ENCODE measurements at places on chromosomes 13 and 19.

DNA sequence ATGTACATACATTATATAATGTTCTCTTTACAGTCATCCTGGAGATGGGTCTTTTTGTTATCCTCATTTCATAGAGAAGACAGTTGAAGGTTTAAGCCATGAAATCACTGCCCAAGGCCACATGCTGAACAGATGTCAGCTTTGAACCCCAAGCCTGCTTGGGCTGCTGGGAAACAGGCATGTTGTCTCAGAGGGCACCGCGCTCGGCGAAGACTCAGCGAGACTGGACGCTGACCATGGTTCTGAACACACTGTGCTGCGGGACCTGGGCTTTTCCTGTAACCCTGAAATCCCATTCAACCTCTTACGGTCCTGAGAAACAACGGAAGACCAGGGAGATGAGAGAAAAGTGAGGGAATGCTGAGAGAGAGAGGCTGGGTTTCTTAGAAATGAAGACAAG lies 27.3 kb downstream of the LRFN3 start:
- peak; percentile 16 for DNase-seq

DNA sequence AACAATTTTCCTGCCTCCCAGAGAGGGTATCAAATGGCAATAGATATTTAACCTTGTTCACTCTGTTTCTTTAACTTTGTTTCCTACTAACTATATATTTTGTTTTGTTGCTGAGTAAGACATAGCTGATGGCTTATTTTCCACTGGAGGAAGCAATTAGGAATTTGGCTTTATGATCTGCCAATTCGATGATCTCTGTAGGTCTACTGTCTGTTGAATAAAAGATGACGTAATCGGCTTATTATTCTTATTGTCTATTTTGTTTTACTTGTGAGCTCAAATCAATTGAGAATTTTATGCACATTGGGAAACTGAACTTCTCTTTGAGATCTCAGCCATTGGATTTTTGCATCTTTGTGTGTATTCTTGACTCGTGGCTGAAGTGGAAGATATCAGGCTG lies 862.6 kb downstream of the EFNB2 start:
- no peak for DNase-seq

DNA sequence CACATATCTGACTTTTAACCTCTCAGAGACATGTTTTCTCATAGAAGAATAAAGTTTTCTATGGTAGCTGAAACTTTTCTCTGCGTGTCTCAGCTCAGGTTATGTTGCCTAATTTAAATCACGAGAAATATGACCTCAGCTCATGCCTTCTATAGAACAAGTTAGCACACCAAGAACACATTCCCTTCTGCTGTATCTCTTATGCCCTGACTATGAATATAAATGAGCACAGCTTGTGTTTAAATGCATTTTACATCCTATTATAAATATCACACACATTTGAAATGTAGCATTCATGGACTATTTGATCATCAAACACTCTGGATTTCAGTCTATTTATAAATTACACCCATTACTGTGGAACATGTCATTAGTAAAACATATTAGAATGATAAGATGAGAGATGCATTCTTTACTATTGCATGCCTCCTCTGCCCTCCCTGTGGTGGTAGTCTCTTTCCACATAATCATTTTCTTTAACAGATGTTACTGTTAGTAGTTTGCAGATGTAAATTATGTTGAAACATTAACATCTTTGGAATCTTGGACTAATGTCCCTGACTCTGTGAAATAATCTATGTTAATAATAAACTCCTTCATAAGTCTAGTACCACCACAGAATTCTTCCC lies 2044.9 kb upstream of the PCDH20 start:
- DNase-seq = no peak

- peak; percentile 68 for DNase-seq
Measured at GRCh38 chr13:102555914-102556553, 40.8 kb upstream of the TPP2 start.

GRCh38 chr19:15304140-15304705 lies 28.1 kb downstream of the BRD4 start:
- no peak for DNase-seq

DNA sequence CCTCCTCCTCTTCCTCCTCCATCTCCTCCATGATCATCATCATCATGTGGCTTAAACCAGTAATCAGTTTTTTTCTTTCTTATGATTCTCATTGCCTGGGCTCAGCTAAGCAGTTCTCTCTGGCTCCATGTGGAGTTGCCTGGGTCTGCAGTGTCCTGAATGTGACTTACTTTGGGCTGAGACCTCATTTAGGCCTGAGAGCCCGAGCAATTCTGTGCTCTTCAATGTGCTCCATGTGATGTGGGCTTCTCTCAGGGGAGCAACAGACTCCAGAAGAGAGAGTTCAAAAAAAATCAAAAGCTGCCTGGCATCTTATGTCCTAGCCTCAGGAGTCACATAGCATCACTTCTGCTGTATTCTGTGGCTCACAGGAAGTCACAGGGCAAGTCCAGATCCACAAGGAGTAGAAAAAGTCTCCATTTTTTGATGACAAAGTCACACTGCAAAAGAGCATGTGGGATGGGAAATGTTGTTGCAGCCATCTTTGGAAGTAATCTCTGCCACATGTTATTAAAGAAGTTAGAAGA lies 128.7 kb downstream of the MAB21L1 start:
- DNase-seq = no peak

GRCh38 chr19:5993201-5993600 lies 15.3 kb upstream of the RANBP3 start:
- DNase-seq = no peak

DNA sequence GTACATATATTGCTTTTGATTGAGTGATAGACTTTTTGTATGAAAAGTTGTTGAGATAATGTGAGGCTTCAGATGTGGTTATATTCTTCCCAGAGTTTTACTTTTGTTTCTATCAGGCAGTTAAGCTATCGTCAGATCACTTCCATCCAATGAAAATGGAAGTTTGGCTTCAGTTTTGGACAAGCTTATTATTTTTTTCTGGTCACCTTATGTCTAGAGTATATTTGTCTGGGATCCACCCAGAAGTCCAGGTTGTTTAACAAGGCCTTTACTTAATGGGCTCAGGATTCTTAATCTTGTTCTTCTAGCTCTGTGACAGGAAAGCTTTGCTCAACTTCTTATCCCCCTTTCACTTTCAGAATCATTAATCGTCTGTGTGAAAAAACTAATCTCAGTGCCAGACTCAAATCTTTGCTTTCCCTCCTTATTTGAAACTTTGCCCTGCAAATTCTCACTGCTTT lies 150.9 kb downstream of the PDS5B start:
- DNase-seq = peak; percentile 13

- no peak for DNase-seq
Measured at GRCh38 chr19:54952591-54953344, 5.4 kb upstream of the NLRP7 start.

GRCh38 chr19:17001603-17002183 lies 24.9 kb downstream of the CPAMD8 start:
- no peak for DNase-seq

DNA sequence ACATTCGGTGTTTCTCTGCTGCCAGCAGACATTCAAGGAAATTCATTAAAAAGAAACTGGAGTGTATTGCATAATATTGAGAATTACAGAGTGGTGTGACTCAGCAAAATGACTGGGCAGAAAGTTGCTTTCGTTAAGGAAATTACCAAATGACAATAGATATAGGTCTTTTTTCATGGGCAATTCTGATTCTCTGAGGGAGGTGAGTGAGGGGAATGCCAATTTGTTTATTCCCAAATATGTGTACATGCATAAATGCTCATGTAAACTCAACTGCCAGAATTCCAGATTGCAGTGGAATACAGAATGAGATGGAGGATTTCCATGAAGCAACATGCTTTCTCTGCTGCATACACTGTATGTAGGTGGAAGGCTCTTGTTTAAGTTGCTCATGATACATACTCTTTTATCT lies 1730.1 kb downstream of the SLITRK5 start:
- peak; percentile 78 for DNase-seq

GRCh38 chr13:42740753-42741152 lies 40.6 kb upstream of the FAM216B start:
- no peak for DNase-seq

GRCh38 chr13:71218960-71219359 lies 648.0 kb downstream of the DACH1 start:
- no peak for DNase-seq

DNA sequence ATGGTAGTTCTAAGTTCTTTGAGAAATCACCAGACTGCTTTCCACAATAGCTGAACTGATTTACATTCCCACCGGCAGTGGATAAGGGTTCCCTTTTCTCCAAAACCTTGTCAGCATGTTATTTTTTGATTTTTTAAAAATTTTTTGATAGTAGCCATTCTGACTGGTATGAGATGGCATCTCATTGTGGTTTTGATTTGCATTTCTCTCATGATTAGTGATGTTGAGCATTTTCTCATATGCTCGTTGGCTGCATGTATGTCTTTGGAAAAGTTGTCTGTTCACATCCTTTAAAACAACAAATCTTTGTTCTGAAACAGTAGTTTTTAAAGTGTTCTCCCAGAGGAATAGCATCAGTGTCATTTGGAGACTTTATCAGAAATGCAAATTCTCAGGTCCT lies 77.5 kb upstream of the POMP start:
- no peak for DNase-seq

DNA sequence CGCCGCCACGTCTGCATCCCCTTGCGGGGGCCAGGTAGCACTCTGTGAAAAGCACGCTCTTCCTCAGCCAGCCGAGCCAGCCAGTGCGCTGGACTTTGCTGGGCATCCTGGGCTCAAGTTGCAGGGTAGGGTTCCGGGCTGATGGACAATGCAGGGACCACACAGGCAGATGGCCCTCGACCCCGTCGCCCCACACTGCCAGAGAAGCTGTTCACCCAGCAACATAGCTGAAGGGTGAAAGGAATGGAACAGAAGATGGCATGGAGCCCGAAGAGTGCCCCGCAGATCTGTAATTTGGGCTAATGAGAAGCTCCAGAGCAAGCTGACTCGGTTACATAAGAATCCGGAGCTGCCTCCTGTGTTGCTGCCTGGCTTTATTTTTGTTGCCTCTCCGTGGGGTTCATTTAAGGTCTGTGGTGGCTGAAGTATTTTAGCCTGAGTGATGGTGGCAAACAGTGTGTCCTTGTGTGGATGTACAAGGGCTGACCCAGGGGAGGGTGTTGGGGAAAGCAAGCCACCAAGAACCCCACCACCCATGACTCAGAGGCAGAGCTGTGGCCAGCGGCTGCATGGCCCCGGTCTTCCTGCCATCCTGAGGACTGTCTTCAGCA lies 105.8 kb downstream of the SOX1 start:
- DNase-seq = no peak

- DNase-seq = peak; percentile 31
Measured at GRCh38 chr13:79987761-79988160, 353.2 kb downstream of the SPRY2 start.

GRCh38 chr13:42394361-42394708 lies 122.4 kb downstream of the AKAP11 start:
- DNase-seq = no peak

- peak; percentile 26 for DNase-seq
Measured at GRCh38 chr13:42218576-42218975, 53.4 kb upstream of the AKAP11 start.

DNA sequence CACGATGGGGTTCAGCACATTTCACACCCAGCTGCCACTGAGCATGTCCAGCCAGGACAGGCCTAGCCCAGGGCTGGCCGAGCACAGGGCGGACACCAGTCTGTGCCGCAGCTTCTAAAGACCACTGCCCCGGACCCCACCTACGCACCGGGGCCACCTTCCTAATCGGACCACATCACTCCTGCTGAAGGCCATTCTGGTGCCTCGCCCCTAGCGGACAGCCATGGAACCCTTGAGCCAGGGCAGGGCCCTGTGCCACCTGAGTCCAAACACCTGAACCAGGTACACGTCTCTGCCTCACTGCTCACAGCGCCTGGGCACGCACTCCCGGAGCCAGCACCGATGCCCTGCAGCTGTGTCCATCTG lies 8.4 kb upstream of the C13orf46 start:
- no peak for DNase-seq

GRCh38 chr13:49550942-49551644 lies 34.3 kb downstream of the RCBTB1 start:
- DNase-seq = no peak

GRCh38 chr19:9916719-9917118 lies 19.6 kb downstream of the OLFM2 start:
- DNase-seq = no peak

- DNase-seq = no peak
Measured at GRCh38 chr19:42188665-42189064, 28.8 kb downstream of the DEDD2 start.

DNA sequence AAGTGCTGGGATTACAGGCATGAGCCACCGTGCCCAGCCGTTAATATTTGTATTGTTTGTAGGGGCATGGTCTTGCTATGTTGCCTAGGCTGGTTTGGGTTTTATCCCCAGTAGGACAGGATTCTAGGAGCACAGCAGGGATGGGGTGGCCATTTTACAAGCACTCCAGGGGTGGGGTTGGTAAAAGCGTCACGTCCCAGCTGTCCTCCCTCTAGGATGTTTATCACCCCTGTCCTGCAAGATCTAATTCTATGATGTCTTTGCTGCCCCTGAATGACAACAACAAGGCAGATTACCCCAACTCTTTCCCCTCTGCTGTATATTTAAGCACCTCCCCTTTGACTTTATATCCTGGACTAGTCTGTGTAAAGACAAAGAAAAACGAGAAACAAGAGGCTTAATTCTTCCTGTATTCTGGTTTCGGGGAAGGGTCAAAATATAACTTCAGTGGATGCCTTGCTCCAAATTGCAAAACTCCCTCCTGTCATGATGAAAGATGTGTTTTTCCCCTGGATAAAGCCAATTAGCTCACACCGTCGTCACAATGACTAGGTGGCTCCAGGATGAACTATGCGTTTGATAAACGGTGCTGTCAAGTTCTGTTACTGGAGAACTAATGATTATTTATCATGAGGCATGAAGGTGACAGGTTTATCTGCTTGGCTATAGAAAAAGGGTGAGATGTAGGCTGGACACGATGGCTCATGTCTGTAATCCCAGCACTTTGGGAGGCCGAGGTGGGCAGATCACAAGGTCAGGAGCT lies 27.8 kb upstream of the OR1M1 start:
- peak; percentile 33 for DNase-seq

DNA sequence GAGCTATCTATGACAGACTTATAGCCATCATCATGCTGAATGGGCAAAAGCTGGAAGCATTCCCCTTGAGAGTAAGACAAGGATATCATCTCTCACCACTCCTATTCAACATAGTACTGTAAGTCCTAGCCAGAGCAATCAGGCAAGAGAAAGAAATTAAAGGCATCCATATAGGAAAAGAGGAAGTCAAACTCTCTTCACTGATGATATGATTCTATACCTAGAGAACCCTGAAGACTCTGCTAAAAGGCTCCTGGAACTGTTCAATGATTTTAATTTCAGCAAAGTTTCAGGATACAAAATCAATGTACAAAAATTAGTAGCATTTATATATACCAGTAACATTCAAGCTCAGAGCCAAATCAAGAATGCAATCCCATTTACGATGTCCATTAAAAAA lies 21.7 kb upstream of the C1QTNF9B start:
- DNase-seq = no peak

Measured in foreskin keratinocyte (primary cell).